ENCODE measurements at places on chromosomes 5 and 9.

- DNase-seq: no peak
Measured at GRCh38 chr5:181235689-181236366, 7.9 kb downstream of the RACK1 start.

GRCh38 chr5:79840084-79840990 is 150.7 kb downstream of the CMYA5 start:
- no peak for DNase-seq

DNA sequence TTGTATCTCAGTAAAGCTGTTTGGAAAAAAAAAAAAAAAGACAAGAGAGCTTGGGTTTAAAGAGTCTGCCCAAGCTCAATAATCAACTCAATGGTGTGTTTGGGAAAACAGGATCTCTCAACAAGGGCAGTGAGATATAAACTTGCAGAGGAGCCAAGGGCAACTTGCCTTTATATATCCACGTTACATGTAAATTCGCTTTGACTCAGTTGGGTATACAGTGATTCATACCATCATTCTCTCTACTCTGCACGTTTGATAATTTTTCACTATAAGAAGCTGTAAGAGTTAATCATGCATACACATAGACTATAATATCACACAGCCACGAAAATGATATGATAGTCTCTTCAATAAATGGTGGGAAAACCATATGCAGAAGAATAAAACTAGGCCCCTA is 24.9 kb downstream of the ADAM19 start:
- DNase-seq: no peak

DNA sequence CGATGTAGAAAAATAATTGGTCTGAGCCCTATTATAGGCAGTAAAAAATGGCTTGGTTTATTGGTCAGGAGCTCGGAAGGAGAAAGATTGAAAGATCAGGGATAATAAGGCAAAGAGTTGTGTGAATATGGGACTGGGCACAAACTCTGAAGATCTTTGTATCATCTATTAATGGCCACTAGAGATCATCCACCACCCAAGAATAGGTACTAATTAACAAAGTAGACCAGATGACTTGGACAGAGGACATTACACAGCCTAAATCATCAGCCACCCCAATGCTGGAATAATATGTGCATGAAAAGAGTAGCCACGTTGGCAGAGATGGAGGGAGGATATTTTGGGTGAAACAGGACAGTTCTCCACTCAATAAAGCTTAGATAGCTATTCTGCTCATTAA is 364.1 kb downstream of the EFNA5 start:
- DNase-seq: no peak

GRCh38 chr9:71703172-71703872 is 65.0 kb downstream of the CEMIP2 start:
- DNase-seq: no peak

DNA sequence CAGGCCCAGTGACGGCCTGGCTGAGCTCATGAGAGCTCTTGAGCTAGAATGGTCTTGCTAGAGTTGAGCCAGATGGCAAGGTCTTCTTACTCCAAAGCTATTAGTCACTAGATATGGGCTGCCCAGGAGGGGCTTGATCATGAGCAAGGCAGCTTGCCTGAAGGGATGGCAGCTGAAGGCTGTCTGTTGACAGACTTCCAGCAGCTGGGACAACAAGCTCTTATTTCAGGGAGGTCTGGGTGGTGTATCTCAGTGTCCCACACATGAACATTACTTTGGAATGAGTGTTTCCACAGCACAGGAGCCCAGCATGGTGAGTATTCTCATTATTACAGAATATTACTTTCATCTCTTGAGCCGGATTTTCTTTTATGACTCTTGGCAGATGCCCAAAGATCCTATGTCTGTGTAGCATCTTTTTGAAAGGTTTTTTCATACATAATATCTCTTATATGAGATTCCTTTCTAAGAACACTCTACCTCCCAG is 414.1 kb downstream of the ARHGEF28 start:
- DNase-seq: peak; percentile 99

DNA sequence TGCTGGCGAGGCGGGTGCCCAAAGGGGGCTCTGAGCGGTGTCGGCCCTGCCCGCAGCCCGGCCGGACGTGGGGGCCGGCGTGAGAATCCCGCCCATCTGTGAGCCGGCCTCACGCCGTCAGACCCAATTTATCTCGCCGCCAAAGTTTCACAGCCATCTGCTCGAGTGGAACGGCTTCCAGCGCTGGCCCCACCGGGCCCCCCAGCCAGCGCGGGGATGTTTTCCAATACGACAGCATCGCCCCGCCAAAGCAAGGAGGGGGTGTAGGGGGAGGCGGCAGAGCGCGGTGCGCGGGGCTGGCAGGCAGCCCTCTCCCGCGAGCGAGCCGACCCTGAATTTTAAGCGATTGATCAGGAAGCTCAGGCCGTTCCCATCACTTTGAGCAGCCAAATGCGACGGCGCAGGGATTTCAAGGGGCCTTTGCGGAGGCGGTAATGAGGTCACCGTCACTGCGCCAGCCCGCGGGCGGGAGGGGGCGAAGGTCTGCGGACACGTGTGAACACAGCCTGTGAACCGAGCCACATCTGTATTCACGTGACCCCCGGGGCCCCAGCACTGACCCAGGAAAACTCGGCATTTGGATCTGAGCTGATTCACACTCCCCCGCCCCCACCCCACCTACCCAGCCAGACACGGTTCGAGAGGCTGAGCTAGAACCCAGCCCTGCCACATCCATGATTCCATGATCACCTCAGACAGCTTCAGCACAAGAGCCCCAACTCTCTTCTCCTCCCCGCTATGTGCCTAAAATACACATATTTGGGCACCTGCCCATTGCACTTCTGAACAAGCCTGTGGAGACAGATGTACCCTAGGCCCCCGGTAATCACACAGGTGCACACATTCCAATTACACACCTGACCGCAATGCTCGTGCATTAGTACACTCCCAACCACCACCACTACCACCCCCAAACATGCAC is 47.8 kb upstream of the PSD2 start:
- DNase-seq: peak; percentile 43

DNA sequence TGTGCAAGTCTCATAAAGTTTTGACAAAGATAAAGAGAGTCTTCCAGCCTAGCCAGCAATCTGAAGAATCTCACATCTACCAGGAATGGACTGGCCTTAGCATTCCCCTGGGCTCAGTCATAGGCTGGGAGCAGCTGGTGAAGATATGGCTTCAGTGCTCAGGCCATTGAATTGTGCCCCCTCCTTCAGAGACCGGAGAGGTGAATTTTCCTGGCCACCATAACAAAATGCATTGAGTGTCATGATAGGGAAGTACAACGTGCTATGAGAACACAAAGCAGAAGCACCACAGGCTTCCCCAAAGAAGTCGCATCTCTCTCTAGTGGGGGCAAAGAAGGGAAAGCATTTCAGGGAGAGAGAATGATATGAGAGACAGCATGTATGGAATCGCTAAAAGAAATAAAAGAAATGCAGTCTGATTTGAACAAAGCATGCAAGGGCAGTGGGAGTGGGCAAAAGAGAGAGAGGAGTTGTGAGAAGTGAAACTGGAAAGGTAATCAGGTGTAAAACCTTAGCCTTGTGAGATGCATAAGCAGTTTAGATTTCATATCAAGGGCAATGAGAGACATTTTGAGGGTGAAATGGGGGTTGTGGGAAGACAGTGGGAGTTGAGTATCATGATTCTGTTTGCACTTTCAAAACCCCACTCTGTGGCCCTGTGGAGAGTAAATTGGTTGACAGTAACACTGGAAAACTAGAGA is 57.1 kb upstream of the NMUR2 start:
- DNase-seq: no peak

GRCh38 chr5:72096602-72097188 is 10.6 kb upstream of the MAP1B start:
- no peak for DNase-seq

DNA sequence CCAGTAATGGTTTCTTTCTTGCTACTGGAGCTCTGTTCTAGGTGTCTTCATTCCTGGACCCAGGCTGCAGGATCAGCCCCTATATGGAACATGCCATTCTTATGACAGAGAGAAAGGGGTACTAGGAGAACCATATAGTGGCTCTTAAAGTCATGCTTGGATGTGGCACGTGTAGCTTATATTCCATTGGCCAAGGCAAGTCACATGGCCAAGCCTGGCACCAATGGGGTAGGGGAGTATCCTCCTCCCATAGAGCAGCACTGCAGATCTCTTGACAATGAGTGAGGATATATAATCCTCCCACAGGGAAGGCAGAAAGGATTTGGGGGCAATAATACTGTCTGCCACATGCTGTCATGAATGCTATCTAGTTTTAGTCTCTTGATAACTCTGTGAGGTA is 193.3 kb downstream of the PALM2AKAP2 start:
- DNase-seq: no peak

GRCh38 chr5:131212471-131213021 is 41.8 kb downstream of the LYRM7 start:
- no peak for DNase-seq

DNA sequence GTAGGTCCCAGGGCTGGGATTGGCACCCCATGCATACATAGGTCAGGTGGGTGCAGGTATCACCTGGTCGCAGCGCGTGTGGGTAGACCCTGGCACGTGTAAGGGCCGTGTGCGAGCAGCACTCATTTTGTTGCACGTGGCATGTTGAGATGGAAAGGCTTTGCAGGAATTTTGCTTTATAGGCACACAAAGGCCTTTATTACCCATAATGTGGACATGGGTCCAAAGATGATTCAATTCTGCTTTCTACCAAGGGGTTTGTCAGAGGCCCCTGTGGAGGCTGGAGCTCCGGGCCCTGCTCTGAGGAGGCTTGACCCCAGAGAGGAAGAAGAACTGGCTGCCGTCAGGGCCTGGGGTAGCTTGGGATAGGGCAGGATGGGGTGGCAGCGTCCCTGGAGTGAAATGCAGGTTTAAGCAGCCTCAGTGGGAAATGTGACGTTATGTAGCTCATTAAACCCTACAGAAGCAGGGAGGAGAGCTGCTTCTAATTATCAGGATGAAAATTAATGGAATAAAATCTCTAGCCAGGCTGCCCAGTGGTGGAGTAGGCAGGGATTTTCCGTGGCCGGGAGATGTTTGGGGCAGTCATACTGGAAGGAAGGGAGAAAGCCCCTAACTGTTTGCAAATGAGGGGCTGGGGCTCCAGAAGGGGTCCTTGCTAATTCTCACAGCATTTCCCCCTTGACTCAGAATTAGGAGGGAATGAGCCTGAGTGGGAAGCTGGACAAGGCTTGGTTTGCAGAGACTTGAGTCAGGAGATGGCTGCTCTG is 103.3 kb upstream of the PITX1 start:
- no peak for DNase-seq

GRCh38 chr5:177973066-177973635 is 22.9 kb downstream of the PROP1 start:
- no peak for DNase-seq

- DNase-seq: no peak
Measured at GRCh38 chr5:147084702-147085101, 150.1 kb upstream of the STK32A start.

DNA sequence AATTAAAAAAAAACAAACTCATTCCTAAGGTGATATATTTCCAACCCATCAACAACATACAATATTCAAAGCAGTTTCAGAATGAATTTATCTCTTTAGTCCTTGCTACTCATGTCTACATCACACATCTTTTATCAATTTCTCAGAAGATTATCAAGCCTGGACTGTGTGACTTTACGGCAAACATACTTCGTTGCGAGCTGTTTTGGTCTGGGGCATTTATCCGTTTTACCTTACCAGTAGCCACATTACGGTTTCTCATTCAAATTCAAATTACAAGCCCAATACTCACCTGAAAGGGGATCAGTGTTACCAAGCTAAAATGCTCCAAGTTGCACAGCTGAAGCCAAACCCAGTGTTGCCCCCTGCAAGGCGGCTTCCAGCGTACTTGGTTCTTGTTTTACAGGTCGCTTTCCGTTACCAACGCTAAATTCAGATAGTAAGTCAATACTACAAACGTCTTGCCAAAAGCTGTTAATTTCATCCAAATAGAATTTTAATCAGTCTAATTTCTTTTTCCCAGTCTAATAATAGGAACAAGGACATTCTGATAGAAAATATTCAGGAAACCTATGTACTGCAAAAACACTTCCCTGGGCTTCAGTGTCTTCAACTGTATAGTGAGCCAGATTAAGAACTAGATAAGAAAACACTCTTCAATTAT is 1.8 kb downstream of the HNRNPH1 start:
- no peak for DNase-seq

GRCh38 chr9:136688274-136689107 is 1.2 kb upstream of the AGPAT2 start:
- no peak for DNase-seq
